Amygdala (tissue), 56 donors: ENCODE measurements at places on chromosomes 16 and 17.

DNA sequence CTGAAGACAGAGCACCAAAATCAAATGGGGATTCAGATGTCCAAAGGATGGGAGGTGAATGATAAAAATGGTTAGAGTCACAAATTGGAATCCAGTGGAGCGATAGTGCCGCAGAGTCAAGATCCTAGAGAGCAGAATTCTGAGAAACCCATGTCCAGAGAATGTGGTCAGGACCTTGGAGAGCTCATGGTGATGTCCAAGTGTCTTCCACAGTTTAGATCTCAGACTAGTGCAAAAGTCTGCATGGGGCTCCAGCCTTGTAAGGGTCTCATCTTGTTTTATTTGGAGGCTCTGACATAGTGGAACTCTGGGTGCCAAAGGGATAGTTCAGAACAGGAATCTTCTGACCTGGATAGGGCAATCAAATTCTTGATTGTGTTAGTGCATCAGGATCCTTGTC lies 245.9 kb upstream of the HSBP1 start:
- DNase-seq, result no peak

DNA sequence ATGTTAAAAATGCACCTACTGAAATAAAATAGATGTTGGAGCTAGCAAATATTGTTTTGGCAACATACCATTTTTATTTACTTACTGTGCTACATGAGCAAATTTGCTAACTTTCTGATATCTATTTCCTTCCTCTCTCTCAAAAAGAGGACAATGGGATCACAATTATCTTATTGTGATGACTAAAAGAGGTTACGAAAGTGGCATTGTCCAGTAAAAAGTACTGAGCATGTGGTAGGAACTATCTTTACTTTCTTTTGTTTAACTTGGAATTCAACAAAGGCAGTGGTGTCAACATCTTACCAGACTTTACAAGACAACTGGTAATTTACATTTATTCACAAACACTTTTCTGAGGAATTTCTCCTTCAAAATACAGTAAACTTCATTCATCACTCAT lies 1542.6 kb upstream of the CDH8 start:
- no peak for DNase-seq

- peak; percentile 44 for DNase-seq
Observed at GRCh38 chr16:70715055-70715858, 29.4 kb upstream of the MTSS2 start.

GRCh38 chr16:78639775-78640174 lies 540.3 kb downstream of the WWOX start:
- no peak for DNase-seq

DNA sequence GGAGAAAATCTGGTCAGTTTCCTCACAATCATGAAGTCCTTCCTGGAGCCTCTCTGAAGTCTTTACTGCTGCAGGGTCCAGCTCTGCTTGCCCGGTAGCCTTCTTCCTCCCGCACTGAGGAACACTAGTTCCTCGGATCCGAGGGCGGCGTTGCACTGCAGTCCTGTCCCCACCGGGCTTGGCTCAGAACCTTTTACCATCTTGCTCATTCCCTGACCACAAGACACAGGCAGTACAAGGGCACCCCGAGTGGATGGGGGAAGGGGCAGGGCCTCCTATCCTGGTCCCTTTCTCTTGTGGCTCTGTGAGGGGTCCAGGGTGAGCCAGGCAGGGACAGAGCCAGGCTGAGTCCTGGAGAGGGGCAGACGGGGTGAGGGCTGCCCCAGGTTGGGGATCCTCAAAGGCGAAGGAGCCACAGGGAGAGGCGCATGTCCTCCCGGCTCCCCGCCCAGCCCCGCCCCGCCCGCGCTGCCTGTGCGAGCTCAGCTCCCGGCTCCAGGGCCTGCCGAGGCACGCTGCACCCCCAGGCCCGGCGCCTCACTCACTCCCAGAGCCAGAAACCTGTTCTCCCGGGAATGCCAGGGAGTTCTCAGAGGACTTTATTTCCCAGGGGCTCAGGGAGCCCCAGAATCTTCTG lies 1.5 kb downstream of the FOXN1 start:
- DNase-seq, result no peak

GRCh38 chr17:31489295-31490018 lies 98.0 kb downstream of the RAB11FIP4 start:
- no peak for DNase-seq

GRCh38 chr17:12133183-12133582 lies 112.5 kb downstream of the MAP2K4 start:
- DNase-seq, result no peak

- DNase-seq, result no peak
Observed at GRCh38 chr17:4937553-4937952, 2.3 kb downstream of the SLC25A11 start.

- no peak for DNase-seq
Observed at GRCh38 chr16:47258874-47259461, 115.2 kb upstream of the NETO2 start.

GRCh38 chr16:4601036-4601863 lies 13.4 kb downstream of the UBALD1 start:
- DNase-seq, result no peak

- DNase-seq, result no peak
Observed at GRCh38 chr17:40284085-40284713, 3.5 kb upstream of the CDC6 start.

DNA sequence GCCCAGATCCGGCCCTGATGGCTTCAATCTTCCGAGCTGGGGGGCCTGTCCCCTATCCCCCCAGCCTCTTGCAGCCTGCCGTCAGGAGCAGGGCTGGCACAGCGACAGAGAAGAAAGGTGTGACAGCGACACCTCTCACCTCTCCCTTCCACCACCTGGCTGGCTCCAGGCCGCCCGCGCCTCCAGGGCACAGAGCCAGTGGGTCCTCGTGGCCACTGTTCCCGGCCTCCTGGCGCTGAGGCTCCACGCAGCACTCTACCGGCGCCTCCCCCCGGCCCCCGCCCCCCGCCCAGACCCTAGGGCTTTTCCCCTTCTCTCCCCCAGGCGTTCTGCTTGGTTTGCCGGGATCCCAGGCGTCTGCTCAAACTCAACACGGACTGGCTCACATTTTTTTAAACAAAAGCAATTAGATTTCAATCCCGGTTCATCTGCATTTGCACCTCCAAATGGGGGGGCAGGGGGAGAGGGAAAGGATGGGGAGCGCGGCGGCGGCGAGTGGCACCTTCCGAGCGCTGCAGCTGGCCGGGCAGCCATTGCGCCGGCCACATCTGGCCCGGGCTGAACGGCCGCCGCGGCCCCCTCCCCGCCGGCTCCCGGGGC lies 12.8 kb upstream of the CBX8 start:
- no peak for DNase-seq

DNA sequence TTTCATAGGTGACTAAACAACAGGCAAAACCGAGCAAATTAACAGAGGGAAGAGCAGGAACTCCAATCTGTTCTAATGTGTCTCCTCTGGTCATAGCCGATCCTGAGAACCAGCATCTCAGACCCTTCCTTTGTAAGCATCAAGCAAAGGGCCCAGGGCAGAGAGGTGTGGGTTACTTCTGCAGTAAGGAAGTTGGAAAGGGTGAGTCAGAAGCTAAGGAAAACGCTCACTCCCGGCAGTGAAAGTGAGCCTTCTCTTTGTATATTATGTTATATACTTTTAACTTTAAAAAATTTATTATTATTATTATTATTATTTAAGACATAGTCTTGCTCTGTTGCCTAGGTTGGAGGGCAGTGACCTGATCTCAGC lies 77.7 kb downstream of the MRM3 start:
- DNase-seq, result no peak

GRCh38 chr16:31029272-31029671 lies 4.1 kb upstream of the STX4 start:
- DNase-seq, result no peak

DNA sequence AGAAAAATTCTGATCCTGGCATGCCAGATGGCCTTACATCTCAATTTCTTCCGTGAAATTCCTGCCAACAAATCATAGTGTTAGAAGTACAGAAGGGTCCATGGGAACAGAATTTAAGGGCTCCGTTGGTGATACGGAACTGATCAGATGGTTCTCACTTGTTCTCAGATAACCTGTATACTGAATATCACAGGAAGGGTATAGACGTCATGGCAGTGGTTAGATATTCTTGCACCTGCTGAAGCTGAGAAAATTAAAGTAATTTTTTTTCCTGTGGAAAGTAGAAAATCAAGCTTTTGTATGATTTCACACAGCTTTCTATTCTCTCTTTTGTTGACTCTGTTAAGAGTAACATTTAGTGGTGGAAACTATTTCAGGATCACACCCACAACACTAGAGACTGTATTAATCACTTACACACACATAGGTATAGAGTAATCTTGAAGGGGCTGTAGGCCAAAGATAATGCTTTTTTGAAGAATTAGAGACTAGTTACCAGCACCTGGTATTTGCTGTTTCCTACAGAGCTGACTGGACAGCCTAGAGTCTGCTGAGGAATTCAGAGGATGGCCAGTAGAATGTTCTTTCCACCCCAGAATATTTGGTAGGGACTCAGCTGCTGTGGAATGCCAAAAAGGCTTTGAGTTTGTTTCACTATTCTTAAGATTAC lies 7.5 kb downstream of the TENT4B start:
- DNase-seq, result no peak

DNA sequence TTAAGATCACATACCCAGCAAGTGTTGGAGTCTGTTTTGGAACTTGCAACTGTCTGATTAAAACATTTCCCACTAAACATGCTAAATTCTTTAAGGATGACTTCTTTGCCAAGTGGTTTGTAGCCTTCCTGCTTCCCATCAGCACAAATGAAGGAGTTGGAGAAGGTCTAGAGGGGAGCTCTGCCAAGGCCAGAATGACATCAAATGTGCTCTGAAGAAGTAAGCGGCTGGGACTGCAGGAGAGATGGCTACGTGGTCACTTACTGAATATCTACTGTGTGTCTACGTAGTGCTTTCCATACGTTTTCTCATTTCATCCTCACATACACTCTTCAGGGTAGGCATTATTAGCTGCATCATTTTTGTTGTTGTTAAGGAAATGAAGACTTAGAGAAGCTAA lies 135.7 kb upstream of the NLRP1 start:
- no peak for DNase-seq

GRCh38 chr17:30930495-30930894 lies 8.8 kb downstream of the ADAP2 start:
- DNase-seq, result no peak

- no peak for DNase-seq
Observed at GRCh38 chr16:49356728-49357488, 16.7 kb upstream of the C16orf78 start.

- no peak for DNase-seq
Observed at GRCh38 chr17:55416470-55417052, 5.1 kb downstream of the MMD start.

DNA sequence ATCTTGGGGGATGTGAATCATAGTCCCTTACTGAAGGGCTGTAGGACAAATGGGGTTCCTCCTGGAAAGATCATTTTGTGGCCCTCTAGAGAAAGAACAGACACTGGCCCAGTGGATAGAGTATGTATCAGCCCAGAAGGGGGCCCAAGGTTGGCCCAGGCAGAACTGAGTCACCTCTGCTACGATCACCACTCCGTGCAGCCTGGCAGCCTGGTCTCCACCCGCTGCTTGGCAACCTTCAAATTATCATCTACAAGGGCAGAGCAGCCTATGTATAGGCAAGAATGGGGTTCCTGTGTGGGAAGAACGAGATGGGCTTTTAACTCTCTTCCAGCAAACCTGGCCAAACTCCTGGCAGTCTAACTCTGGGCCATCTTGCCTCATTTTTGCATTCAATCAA lies 61.9 kb downstream of the GSG1L start:
- no peak for DNase-seq

- no peak for DNase-seq
Observed at GRCh38 chr17:80429356-80430275, 14.6 kb downstream of the ENDOV start.

DNA sequence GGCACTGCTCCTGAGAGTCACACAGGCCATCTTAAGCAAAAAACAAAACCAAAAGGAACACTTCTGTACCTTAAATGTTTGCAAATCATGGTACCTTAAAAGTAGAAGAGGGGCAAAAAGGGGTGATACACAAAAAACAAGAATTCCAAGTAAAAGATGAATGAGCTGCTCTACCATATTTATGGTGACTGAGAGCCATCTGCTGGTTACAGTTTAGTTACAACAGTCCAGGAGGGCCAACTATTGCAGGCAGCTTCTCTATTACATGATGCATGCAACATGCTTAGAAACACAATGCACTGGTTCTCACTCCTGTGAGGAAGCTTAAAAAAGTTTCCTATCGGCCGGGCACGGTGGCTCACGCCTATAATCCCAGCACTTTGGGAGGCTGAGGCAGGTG lies 53.5 kb downstream of the STX8 start:
- no peak for DNase-seq

DNA sequence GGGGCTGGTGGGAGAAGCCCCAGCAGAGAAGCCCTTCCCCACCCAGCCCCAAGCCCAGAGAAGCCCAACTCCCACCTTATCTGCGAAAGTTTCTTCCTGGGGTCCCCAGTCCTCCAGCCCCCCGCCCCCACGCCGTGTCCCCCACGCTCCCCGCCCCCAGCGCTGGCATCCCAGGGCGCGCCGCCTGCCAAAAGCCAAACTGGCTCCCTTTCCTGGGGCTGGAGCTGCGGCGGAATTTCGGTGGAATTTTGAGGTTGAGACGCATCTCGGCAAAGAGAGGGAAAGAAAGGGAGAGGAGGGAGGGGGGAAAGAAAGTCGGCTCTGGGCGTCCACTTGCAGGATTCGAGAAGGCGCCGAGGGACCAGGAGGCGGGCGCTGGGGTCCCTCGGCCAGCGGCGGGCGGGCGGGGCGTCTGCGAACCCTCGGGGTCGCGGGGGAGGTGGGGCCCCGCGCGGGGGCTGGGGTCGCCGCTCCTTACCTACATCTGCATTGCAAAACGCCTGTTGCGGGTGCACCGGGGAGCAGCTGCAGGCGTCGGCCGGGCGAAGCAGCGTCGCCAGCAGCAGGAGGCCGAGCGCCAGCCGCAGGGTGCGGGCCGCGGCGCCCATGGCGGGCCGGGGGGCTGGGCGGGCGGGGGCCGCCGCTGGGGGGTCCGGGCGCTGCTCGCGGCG lies 571 bp downstream of the TIMP2 start:
- DNase-seq, result no peak

GRCh38 chr17:79740413-79740812 lies 9.7 kb downstream of the ENPP7 start:
- DNase-seq, result no peak

DNA sequence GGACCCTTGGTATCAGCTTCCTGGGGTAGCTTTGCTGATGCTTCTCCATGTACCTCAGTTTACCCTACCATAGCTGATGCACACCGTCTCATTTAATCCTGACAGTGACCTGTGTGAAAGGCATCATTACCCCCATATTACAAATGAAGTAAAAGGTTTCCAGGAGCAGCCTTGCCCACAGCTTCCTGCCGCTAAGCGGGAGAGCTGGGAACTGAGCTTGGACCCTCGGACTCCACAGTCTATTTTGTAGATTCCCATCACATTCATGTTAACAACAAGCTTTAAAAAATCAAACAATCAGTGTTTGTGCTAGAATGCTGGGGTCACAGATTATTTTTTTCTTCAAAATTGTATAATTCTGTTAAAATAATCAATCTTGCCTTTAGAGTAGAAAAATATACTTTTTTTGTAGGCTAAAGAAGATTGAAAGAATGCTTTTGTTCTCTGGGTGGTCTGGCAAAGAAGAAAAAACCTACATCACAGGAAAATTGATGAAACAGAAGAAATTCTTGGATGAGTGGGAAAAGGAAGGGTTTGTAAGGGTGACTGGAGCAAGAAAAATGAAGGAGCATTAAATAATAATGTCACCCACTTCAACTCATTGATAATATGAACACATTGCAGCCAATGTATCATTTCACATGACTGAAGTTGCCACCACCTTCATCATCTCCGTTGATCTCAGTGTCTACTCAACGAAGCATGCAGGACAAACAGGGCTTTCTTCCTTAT lies 9.5 kb upstream of the USP10 start:
- no peak for DNase-seq
